Spinal cord (tissue), 10 donors: ENCODE measurements at places on chromosomes 5 and 9.

DNA sequence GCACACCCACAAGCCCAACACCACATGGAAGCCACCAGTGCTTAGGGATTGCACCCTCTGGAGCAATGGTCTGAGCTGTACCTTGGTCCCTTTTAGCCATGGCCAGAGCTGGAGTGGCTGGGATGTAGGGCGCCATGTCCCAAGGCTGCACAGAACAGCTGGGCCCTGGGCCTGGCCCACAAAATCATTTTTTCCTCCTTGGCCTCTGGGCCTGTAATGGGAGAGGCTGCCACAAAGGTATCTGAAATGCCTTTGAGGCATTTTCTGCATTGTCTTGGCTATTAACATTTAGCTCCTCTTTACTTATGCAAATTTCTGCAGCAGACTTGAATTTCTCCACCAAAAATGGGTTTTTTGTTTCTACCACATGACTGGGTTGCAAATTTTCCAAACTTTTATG lies 117.6 kb downstream of the SPOCK1 start:
- H3K27ac ChIP-seq = no peak overlapping the region
- H3K36me3 ChIP-seq = no peaks in the 10 kb centered on the region
- no peaks in the 10 kb centered on the region for H3K4me1 ChIP-seq
- no peak overlapping the region for H3K4me3 ChIP-seq

DNA sequence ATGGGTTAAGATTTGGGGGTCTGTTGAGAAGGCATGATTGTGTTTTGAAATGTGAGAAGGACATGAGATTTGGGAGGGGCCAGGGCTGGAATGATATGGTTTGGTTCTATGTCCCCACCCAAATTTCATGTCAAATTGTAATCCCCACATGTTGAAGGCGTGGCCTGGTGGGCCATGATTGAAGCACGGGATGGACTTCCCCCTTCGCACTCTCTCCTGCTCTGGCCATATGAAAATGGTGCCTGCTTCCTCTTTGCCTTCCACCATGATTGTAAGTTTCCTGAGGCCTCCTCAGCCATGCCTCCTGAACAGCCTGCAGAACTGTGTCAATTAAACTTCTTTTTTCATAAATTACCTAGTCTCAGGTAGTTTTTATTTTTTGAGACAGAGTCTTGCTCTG lies 14.7 kb upstream of the NOTCH1 start:
- H3K27ac ChIP-seq = no peak overlapping the region
- no peaks in the 10 kb centered on the region for H3K27me3 ChIP-seq
- H3K4me1 ChIP-seq = peaks cover 28% of the 10 kb centered on the region
- DNase-seq = no peak
- no peaks in the 10 kb centered on the region for H3K36me3 ChIP-seq

DNA sequence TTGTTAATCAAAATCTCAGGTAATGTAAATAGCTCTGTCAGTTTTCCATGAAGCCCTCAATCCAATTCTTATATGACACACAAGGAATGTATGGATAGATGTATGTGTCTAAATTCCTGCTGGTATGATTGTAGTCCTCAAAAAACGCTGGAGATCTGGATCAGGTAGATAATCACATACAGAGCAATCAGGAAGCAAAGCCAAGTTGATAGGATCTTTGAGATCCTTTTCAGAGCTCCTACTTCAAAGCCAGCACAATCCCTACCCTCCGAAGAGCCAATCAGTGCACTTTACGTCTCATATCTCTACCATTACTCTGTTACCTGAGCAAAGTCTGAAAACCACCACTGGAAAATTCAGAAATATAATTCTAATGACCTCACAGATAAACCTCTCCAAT lies 27.4 kb downstream of the TYRP1 start:
- no peak overlapping the region for H3K27ac ChIP-seq
- DNase-seq = no peak
- no peaks in the 10 kb centered on the region for H3K4me1 ChIP-seq
- no peaks in the 10 kb centered on the region for H3K36me3 ChIP-seq

DNA sequence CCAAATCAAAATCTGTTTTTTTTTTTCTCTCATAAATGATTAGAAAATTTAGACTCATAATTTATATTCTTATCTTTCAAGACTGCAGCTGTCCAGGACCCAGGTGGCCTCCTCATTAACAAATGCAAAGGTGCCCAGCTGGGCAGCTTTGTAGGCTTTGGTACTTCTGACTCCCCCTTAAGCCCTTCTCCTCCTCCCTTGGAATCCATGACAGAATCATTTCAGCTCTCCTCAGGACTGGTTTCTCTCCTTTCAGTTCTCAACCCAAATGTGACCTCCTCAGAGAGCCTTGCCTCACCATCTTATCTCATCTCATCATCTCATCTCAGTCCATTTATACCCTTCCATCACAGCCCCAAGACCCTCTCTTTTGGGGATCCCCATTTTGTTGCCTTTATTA lies 221.7 kb downstream of the KIAA0825 start:
- no peak for DNase-seq
- H3K36me3 ChIP-seq = no peaks in the 10 kb centered on the region
- no peaks in the 10 kb centered on the region for H3K4me1 ChIP-seq
- no peak overlapping the region for H3K27ac ChIP-seq
- H3K4me3 ChIP-seq = no peak overlapping the region
- H3K27me3 ChIP-seq = no peaks in the 10 kb centered on the region

DNA sequence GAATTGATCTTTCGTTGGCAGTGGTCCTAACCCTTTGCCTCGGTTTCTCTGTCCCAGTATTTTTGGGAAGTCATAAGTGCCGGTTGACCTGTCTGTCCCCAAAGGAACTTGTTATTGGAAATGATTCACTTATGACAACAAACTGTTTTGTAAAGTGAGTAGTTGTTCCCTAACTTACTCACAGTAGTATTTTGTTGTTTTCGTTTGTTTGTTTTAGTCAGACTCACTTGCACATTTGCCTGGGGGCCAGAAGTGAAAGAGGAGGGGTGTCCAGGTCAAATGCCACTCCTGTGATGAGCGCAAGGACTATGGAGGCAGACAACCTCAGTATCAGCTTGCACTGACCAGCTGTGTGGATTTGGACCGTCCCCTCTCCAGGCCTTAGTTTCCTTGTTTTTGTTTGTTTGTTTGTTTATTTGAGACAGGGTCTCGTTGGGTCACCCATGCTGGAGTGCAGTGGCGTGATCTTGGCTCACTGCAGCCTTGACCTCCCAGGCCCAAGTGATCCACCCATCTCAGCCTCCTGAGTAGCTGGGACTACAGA lies 47.3 kb downstream of the ANKRD55 start:
- H3K36me3 ChIP-seq = no peaks in the 10 kb centered on the region
- DNase-seq = no peak
- H3K27ac ChIP-seq = no peak overlapping the region
- no peaks in the 10 kb centered on the region for H3K4me1 ChIP-seq

- no peaks in the 10 kb centered on the region for H3K4me1 ChIP-seq
- DNase-seq = no peak
- no peak overlapping the region for H3K4me3 ChIP-seq
- H3K27me3 ChIP-seq = no peaks in the 10 kb centered on the region
Observed at GRCh38 chr5:40395251-40395650, 284.5 kb upstream of the PTGER4 start.

- H3K4me1 ChIP-seq = peaks cover 3% of the 10 kb centered on the region
- H3K4me3 ChIP-seq = no peak overlapping the region
- H3K27me3 ChIP-seq = no peaks in the 10 kb centered on the region
- no peak for DNase-seq
Observed at GRCh38 chr5:73895471-73895870, 269.5 kb downstream of the ARHGEF28 start.

DNA sequence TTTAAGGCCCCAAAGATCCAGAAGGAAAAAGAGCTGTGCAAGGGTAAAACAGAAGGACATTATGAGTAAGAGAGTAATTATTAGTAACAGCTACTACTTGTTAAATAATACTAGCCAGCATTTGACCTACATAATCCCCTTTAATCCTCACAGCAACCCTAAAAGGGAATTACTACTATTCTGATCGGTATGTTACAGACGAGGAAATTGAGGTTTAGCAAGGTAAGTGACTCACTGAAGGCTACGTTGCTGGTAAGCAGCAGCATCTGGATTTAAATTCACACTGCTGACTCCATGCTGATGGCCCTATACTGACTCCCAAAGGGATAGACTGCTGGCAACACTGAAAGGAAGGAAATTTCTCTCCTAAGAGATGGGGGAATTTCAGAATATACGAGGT lies 3.7 kb upstream of the FSD1L start:
- DNase-seq = no peak
- peaks cover 11% of the 10 kb centered on the region for H3K4me1 ChIP-seq
- H3K36me3 ChIP-seq = no peaks in the 10 kb centered on the region
- no peaks in the 10 kb centered on the region for H3K27me3 ChIP-seq

DNA sequence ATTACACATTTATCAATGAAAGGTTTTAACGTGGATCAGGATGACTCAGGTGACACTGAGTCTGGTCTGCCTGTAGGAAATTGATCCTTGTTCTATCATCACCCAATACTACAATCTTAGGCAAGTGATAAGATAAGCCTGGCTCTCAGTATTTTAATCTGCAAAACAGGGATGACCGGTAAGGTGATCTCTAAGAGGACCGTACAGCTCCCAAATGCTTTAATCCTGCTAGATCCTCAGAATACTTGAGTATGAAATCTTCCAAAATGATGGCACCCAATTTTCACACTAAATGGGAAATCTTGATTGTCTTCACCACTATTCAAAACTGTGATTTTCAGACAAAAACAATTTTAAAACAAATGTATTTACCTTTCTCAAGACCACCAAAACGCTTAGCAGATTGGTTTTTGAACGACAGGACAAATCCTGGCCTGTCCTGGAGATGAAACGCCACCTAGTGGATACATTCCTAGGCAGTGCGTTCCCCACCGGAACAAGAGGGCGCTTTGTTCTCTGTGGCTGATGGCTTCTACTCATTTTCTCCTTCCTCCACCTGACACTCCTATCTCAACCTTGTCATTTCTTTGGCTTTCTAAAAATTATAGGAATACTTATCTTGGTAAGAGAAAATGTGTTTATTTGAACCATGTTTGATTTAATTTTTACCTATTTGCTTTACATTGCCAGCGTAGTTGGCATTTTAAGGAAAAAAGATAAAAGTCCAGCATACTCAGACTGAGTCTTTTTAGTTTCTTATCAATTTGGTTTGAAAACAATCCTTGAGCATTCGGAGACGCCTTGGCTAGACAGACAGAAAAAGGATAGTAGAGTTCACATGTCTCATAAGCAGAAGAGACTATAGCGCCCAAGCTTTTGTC lies 41.2 kb upstream of the VCAN start:
- H3K4me1 ChIP-seq = no peaks in the 10 kb centered on the region
- H3K36me3 ChIP-seq = no peaks in the 10 kb centered on the region
- peak; percentile 65 for DNase-seq
- no peak overlapping the region for H3K4me3 ChIP-seq

DNA sequence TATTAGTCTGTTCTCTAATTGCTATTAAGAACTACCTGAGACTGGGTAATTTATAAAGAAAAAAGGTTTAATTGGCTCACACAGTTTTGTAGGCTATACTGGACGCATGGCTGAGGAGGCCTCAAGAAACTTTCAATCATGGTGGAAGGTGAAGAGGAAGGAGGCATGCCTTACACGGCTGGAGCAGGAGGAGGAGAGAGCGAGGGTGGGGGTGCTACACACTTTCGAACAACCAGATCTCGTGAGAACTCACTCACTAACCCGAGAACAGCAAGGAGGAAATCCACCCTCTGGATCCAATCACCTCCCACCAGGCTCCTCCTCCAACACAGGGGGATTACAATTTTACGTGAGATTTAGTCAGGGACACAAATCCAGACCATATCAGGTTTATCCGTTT lies 90.0 kb downstream of the RMI1 start:
- DNase-seq = no peak
- no peak overlapping the region for H3K27ac ChIP-seq
- H3K36me3 ChIP-seq = no peaks in the 10 kb centered on the region

DNA sequence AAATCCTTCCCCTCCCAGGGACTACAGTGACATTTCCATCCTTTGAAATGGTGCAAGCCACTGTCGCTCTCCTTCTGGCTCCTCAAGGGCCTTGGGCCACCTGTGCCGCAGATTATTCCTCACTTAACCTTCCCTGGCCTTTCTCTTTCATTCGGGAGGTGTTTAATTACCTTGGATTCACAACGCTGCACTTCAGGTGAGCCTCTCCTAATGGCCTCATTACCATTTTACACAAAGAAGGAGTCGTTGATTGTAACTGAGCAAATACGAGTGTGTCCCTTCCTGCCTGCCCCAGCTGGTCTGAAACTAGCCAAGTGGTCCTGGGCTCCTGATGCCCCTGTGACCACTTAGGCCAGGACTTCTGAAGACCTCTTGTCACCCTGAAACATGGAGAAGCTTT lies 205.0 kb downstream of the CRB2 start:
- H3K27me3 ChIP-seq = no peaks in the 10 kb centered on the region
- H3K27ac ChIP-seq = no peak overlapping the region
- H3K4me1 ChIP-seq = peaks cover 10% of the 10 kb centered on the region
- H3K36me3 ChIP-seq = peaks cover 8% of the 10 kb centered on the region
- DNase-seq = no peak

- H3K27ac ChIP-seq = no peak overlapping the region
- H3K4me1 ChIP-seq = peaks cover 42% of the 10 kb centered on the region
- H3K36me3 ChIP-seq = no peaks in the 10 kb centered on the region
- peak overlapping the region; percentile 24 for H3K4me3 ChIP-seq
- no peak for DNase-seq
Observed at GRCh38 chr5:181187500-181188213, 17.3 kb downstream of the TRIM7 start.

GRCh38 chr5:151351671-151352070 lies 4.3 kb upstream of the SLC36A2 start:
- no peak for DNase-seq
- no peak overlapping the region for H3K4me3 ChIP-seq
- H3K36me3 ChIP-seq = no peaks in the 10 kb centered on the region
- H3K27ac ChIP-seq = no peak overlapping the region
- peaks cover 6% of the 10 kb centered on the region for H3K4me1 ChIP-seq

GRCh38 chr9:93682155-93682968 lies 106.0 kb downstream of the PHF2 start:
- H3K27me3 ChIP-seq = no peaks in the 10 kb centered on the region
- no peak overlapping the region for H3K4me3 ChIP-seq
- peaks cover 10% of the 10 kb centered on the region for H3K4me1 ChIP-seq
- DNase-seq = no peak
- H3K36me3 ChIP-seq = peaks cover 31% of the 10 kb centered on the region

GRCh38 chr9:86126998-86127972 lies 27.9 kb upstream of the GOLM1 start:
- no peak overlapping the region for H3K4me3 ChIP-seq
- no peaks in the 10 kb centered on the region for H3K27me3 ChIP-seq
- peak; percentile 94 for DNase-seq
- no peaks in the 10 kb centered on the region for H3K36me3 ChIP-seq

DNA sequence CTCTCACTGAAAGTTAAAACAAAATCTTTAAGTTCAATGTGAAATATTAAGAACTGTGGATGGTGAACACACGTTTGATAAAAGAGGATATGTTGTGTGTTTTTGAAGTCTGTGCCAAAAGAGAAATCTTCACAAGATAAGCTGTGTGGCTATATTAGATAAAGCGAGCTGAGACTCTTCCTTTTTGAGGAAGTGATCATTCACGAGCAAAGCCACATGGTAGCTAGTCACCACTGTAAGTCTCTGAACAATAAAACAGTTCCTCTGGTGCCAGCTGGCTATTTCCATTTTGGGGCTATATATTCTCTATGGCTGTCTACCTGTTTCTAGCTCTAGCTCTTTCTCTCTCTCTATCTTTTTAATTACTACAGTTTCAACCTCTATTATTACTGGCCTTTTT lies 1849.2 kb upstream of the C9orf72 start:
- H3K4me3 ChIP-seq = no peak overlapping the region
- H3K27me3 ChIP-seq = no peaks in the 10 kb centered on the region
- no peaks in the 10 kb centered on the region for H3K4me1 ChIP-seq
- no peak for DNase-seq

- peaks cover 39% of the 10 kb centered on the region for H3K27me3 ChIP-seq
- no peak for DNase-seq
- peaks cover 7% of the 10 kb centered on the region for H3K4me1 ChIP-seq
- H3K36me3 ChIP-seq = no peaks in the 10 kb centered on the region
- no peak overlapping the region for H3K4me3 ChIP-seq
Observed at GRCh38 chr9:130530938-130531337, 48.4 kb upstream of the FUBP3 start.
